ENCODE measurements at places on chromosomes 5 and 9.

- no peak for DNase-seq
Measured at GRCh38 chr5:140292212-140293036, 10.5 kb downstream of the PFDN1 start.

- DNase-seq = no peak
Measured at GRCh38 chr5:135393691-135394090, 5.3 kb downstream of the MACROH2A1 start.

- DNase-seq = no peak
Measured at GRCh38 chr9:70504834-70505233, 90.4 kb upstream of the KLF9 start.

- DNase-seq = no peak
Measured at GRCh38 chr9:89969156-89969675, 364.4 kb downstream of the GADD45G start.

DNA sequence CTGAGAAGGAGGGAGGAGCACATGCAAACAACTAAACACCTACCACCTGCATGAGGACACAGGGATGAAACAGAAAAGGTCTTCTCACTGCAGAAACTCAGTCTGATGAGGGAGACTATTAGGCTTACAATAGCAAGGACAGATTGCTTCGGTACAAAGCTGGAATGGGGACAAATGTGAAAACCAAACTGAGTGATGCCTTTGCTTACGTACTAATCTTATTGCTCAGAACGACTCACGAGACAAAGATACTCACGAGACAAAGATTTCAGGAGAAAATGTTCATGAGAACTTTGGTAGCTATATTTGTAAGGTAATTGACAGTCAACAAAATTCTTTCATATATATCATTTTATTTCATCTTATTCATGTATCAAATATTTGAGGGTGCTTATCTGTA, 71.9 kb upstream of the TAF1L start:
- DNase-seq = no peak

- peak; percentile 11 for DNase-seq
Measured at GRCh38 chr5:132008163-132008473, 3.3 kb downstream of the ACSL6 start.

GRCh38 chr5:158660726-158661125, 439.0 kb downstream of the EBF1 start:
- no peak for DNase-seq

GRCh38 chr5:131289738-131290137, 25.9 kb downstream of the CDC42SE2 start:
- DNase-seq = no peak

DNA sequence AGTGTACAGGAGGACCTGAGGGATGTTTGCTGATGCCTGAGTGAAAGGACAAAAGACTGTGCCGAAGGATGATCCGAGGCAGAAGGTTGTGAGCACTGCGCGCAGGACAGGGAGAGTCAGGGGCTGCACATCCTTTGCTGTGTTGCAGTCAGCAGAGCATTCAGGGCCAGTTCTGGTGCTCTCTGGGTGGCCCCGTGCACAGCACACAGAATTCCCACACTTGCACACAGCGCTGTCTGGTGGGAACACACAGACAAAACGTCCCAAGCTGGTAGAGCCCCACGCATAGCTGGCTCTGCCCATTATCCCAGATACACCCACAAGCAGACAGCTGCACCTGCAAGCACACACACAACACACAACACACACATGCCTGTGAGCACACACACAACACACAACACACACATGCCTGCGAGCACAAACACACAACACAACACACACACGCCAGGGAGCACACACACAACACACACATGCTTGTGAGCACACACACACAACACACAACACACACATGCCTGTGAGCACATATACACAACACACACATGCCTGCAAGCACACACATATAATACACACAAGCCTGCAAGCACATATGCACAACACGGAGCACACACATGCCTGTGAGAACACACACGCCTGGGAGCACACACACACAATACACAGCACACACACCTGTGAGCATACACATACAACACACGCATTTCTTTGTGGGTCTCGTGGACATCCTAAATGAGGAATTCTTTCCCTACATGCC, 74.4 kb downstream of the FGF18 start:
- DNase-seq = no peak

DNA sequence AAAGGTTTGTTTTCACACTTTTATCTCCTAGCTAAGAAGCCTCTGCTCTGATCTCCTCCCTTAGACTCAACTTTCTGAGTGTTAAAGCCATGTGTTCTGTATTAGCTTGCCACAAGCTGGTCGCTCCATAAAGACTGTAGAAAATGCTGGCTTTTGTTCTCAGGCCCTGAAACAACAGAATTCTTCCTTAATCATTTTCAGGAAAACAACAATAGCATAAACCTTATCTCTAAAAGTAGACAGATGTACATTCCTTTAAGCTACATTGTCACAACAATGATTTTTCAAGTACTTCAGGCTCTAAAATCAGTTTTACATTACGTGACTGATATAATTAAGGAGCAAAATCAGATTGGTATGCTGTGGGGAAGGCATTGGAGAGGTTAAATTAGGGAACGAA, 41.9 kb downstream of the VCAN start:
- no peak for DNase-seq

GRCh38 chr5:173234129-173234790, 746 bp downstream of the NKX2-5 start:
- DNase-seq = no peak

- DNase-seq = peak; percentile 40
Measured at GRCh38 chr9:133677126-133678010, 41.2 kb downstream of the DBH start.

GRCh38 chr5:176388003-176388443, 375 bp downstream of the NOP16 start:
- DNase-seq = no peak

- no peak for DNase-seq
Measured at GRCh38 chr5:60185231-60186099, 291.9 kb upstream of the PDE4D start.

GRCh38 chr5:98564836-98565235, 208.6 kb upstream of the RGMB start:
- no peak for DNase-seq

DNA sequence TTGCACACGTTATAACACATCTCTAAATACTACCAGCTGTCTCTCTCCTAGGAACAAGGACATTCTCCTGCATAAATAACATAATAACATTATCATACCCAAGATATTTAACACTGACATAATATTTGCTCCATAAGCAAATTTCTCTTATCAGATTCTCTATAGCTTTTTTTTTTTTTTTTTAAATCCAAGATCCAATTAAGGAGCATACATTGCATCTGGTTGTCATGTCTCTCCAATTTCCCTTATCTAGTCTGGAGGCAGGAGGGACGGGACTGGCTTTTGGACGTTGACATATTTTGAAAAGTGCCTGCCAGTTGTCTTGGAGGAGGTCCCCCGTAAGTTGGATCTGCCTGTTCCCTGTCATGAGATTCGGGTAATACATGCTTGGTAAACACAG, 76.6 kb downstream of the RAPGEF1 start:
- no peak for DNase-seq

Data from activated CD8-positive, alpha-beta memory T cell treated with anti-CD3 and anti-CD28 coated beads, Interleukin-2, amount 50 U/mL, for 4 hours (primary cell).